Astrocyte (in vitro differentiated cells and primary cell): ENCODE measurements at places on chromosomes 13 and 19.

DNA sequence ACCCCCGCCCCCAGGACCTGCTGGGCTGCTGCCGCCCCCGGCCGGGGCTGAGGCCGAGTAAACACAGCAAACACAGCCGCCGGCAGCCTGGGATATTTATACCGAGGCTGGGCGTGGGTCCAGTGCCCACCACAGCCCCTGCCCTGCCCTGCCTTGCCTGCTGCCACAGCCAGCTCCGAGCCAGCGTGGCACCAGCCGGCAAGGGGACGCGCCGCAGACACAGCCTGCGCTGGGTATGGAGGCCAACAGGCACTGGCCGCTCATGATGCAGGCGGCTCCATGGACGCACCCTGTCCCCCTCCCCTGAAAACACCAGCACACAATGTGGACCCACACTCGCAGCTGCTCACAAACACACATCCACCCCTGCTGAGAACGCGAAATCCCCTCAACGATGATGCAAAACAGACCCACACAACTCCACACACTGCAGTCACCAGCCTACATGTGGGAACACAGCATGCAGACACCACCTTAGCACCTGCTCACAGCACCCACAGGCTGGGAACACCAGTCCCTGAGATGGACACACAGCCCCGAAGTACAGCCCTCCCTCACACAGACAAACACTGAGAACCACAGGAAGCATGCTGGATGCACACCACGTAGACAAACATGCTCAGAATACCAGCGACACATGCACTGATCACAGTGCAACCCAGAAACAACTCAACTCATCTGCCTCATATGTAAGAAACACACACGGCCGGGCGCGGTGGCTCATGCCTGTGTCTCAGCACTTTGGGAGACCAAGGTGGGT lies 16.2 kb downstream of the CCDC97 start:
- DNase-seq, result peak; percentile 80

- no peak for DNase-seq
These were observed 857 bp downstream of the IER2 start for GRCh38 chr19:13150931-13151604.

GRCh38 chr13:100112186-100112838 lies 23.4 kb downstream of the PCCA start:
- DNase-seq, result no peak

DNA sequence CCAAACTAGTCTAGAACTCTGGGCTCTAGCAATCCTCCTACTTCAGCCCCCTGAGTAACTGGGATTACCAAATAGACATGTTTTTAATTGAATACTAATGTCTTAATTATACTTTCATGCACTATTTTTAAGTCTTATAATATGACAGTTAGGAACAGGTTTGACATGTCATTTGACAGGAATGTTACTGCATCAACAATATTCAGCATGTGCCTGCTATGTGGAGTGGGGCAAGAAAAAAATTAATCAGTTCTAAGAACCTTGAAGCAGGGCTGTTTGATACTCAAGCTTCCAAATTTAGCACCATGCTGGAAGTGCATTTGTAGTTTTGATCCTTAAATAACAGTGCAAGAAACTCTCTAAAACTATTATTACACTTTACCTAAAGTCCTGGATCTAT lies 265.3 kb downstream of the MZT1 start:
- DNase-seq, result no peak

- DNase-seq, result no peak
These were observed 214.4 kb downstream of the SPRY2 start for GRCh38 chr13:80126389-80127068.
